ENCODE measurements at places on chromosomes 3 and 15.

GRCh38 chr3:94616833-94617232 is 554.0 kb downstream of the NSUN3 start:
- DNase-seq: no peak

DNA sequence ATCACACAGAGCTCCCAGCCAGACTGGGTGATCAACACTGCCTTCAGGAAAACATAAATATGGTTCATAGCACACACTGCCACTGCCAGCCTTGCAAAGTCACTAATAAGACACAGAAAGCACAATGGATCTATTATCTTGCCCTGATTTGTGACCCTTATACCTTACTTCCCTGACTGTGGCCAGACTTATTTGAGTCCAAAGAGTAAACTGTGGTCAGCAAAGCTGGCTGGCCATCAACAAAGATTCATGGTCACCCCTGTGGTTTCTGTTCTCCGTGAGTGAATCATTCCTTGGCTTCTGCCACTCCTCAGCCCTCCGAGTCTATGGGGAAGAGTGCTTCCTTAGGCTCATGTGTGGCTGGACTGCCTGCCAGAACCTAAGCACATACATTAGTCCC is 437.7 kb downstream of the RAP2B start:
- no peak for DNase-seq

DNA sequence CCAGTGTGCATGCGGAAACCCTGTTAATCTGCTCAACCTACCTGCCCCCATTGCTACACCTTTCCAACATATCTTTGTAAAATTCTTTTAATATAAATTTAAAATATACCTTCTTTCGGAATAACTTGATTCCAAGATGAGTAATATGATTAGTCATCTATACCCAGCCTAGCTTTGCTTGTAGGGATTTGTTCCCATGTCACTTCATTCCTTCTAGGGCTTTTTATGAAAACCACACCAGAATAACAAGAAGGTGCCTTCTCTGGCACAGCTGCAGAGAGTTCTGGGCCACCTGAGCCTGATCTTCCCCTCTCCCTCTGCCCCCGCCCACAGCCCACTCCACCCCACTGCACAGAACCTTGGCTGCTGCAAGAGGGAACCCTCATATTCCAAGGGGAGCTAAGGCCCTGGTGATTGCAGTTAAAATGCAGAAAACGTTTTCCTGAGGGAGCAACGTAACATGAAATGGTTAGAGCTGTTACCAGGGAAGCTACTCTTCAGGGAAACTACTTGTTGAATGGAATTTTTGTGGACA is 38.6 kb upstream of the HACD2 start:
- no peak for DNase-seq

DNA sequence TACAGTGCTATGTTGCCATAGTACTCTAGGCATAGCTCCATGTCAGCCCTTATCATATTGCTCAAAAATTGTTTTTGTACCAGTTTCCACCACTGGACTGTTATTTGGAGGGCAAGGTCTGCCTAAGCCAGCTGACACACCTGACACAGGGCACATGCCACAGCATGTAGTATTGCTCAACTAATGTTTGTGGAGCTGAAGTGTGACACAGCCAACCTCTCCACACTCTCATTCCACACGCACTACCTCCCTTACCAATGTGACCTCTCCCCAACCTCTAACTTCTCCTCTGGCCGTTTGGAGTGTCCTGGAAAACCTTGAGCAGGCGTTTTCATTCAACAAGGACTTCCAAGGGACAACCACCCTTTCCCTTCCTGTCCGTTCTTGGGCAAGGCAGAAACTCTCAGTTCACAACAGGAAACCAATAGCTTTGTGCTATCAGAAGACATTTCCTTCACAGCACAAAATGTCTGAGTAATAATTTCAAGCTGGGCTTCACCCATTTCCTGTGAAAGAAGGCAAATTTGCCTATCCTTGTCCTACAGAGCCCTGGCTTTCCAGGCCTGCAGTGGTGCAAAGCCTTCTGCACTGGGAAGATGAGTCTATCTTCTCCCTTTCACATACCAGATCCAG is 38.4 kb downstream of the TLNRD1 start:
- DNase-seq: no peak

DNA sequence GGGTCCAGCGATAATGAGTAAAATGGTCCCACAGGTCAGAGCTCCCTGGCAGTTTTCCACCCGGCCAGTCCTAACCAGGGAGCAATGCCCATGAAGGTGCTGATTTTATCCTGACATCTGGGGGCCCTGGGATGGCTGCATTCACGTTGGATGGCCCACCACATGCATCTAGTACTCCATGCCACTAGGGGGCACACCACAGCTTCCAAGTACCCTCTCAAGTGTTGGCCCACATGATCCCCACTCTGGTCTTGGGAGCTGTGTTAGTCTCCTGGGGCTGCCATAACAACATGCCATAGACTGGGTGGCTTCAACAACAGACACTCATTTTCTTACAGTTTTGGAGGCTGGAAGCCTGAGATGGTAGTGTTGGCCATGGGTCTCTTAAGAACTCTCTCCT is 225.5 kb downstream of the SLCO3A1 start:
- no peak for DNase-seq

GRCh38 chr3:162072656-162073164 is 576.1 kb downstream of the OTOL1 start:
- no peak for DNase-seq

GRCh38 chr3:10223676-10224639 is 24.3 kb upstream of the TATDN2 start:
- DNase-seq: no peak

GRCh38 chr15:67508407-67508806 is 12.5 kb upstream of the C15orf61 start:
- no peak for DNase-seq

DNA sequence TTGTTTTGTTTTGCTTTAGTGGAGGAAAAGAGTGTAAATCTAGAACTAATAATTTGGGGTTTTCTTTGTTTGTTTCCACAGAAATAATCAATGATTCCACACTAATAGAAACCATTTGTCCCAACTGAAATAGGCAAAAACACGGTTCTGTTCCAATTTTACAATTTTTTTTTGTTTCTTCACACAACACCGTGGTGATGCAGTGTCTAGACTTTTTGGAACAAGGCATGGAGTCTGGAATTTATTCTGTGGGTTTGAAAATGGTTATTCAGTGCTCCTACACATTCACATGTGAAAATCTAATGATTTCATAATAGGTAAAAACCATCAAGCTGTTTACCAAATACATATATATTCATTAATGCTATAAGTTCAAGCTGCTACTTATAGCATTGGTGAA is 629.0 kb upstream of the TGFBR2 start:
- no peak for DNase-seq

Measured in neuronal stem cell (in vitro differentiated cells).